Thyroid gland (tissue), 4 donors: ENCODE measurements at places on chromosomes 2 and 18.

- no peak for DNase-seq
Measured at GRCh38 chr2:219468410-219469185, 30.1 kb upstream of the GMPPA start.

DNA sequence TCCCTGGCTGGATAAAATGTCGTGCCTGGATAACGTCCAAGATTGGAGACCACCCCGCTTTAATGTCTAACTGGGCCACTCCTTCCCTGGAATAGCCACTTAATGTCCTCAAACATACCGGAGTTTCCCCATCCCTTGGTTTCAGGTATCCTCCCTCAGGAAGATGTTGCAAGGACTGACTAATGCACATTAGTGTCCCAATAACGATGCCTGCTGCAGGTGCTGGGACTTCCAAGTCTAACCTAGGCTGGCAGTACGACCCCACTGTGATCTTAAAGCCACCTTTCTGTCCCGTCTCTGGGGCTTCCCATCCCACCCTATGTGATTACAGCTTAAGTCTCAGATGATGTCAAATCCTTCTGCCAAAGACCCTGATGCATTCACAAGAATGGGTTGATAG lies 1.1 kb upstream of the ATP6V1C2 start:
- no peak for DNase-seq

DNA sequence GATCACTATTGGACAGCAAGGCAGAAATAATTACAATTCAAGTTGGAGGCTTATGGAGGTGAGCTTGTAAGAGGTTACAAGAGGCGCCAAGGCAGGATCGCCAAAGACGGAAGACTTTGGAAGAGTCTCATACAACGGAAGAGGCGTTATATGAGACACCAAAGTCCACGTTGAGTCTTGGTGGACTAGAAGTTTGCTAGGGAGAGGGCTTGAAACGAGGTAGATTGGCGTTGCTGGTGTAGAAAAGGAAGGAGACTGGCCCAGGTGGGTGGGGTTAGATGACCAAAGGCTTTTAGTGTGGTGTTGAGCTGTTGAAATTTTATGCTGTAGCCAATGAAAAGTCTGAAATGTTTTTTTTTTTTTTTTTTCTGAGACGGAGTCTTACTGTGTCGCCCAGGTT lies 1.4 kb downstream of the MSH2 start:
- no peak for DNase-seq

DNA sequence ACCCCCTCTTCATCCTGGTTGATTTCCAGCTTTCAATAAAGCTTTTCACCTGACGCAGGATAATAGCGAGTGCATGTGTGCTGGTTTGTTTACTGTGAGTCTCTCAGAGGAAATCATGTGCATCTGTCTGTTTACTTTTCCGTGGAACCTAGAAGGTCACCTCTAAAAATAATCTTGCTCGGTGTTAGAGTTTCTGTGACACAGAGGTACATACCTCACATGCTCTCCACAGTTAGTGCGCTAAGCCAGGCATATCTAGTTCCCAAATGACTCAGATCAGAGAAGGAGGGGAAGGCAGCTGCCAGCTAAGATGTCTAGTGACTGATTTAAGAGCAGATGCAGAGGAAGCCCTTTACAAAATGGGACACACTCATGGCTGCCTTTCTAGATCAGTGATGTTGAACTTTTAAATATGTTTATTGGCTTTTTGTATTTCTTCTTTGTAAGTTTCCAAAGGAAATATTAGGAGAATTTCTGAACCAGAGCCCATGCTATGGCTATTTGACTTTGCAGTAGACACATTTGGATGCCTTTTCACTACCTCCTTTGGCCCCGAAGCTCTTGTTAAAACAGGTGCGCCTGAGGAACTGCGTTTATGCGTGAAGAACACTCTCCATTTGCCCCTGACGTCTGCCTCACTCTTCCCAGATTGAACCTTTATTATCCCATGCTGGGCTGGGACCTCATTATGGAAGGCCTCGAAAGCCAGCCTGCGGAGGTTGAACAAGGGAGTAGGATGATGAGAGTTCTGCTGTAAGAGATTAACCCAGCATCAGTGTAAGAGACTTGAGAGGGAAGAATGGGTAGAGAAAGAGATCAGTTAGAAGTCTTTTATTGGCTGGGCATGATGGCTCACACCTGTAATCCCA lies 145.6 kb downstream of the FAM161A start:
- peak; percentile 80 for DNase-seq

- no peak for DNase-seq
Measured at GRCh38 chr2:171393487-171393886, 40.3 kb downstream of the METTL8 start.

- DNase-seq, result no peak
Measured at GRCh38 chr2:38981003-38981669, 91.5 kb downstream of the ARHGEF33 start.

- DNase-seq, result no peak
Measured at GRCh38 chr2:193783681-193784080, 1588.9 kb upstream of the TMEFF2 start.

DNA sequence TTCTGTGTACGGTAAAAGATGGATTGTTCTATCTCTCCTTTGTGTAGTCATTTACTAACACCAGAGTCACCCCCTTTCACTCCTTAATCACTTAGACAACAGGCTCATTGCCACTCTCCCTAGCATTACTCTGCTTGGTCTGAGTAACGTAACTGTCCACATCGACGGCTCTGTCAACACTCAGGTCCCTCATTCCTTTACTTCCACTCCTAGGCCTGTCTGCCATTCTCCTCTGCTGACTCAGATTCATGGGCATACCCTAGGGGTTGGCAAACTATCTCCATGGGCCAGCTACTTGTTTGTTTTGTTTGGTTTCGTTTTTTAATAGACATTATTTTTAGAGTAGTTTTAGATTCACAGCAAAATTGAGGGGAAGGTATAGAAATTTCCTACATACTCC lies 243.9 kb downstream of the NR4A2 start:
- no peak for DNase-seq

DNA sequence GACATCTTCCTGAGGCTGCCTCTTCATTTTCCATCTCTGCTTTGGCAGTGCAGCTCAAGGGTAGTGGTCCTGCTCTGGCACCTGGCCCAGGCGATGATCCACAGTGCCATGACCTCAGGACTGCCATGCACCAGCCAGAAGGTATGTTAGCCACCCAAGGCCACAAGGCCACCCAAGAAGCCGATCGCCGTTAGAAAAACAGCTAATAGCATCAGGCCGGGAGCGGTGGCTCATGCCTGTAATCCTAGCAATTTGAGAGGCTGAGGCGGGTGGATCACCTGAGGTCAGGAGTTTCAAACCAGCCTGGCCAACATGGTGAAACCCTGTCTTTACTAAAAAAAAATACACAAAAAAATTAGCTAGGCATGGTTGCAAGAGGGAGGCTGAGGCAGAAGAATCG lies 28.4 kb upstream of the UGGT1 start:
- DNase-seq, result no peak

- DNase-seq, result no peak
Measured at GRCh38 chr2:70771446-70771845, 3.4 kb upstream of the ADD2 start.

DNA sequence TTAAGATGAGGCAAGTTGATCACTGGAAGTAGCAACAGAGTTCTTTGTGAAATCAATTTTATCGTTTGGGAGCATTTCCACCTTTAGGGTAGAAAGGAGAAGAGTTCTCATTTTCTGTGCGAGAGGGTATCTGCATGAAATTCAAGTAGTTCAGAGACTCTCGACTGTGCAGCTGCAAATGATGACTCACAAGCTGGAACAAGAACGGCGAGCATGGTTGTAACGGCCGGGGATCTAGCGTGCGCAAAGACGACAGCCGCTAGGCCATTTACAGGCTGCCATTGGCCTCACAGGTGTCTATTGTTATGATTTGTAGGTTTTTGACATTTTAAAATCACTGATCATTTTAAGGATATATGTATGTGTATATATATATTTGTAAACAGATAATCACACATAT lies 5.2 kb downstream of the KLHL29 start:
- DNase-seq, result no peak

DNA sequence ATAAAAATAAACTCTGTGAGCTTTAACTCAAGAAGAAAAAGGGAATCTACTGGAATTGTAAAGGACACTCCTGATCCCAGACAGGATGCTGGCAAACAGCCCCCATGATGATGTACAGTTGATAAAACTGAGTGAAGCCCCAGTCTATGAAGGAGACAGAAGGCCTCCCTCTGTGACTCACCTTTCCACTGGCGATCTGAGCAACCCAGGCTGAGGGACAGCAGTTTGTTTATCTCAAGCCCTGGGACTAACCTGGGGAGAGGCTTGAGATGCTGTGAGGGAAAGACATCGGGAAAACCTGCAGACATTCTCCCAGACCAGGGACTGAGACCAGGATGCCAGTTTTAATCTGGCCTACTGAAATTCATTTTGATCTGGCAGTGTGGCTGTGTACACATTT lies 104.5 kb upstream of the CDH2 start:
- no peak for DNase-seq

GRCh38 chr2:241925821-241926441 lies 56.4 kb downstream of the RTP5 start:
- no peak for DNase-seq

- DNase-seq, result no peak
Measured at GRCh38 chr2:237722616-237723015, 76.0 kb upstream of the RBM44 start.

GRCh38 chr2:86747711-86748639 lies 27.9 kb downstream of the RMND5A start:
- no peak for DNase-seq

DNA sequence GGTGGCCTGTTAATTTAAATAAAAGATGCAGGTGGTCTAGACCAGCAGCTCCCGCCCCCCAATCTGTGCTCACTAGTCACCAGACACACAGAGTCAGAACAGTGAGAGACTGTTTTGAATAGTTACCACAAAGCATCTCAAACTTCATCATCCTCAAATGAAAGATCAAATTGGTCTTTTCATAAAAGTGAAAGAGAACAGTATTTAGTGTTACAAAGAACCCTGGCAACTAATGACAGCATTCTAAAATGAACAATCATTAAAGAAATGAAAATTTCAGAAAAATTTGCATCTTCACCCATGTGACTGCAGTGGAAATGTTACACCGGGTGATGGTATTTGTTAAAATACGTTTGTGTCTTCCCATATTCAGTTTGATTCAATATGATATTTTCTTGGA lies 65.5 kb upstream of the PMAIP1 start:
- DNase-seq, result no peak

- DNase-seq, result no peak
Measured at GRCh38 chr2:128394007-128394730, 75.5 kb upstream of the HS6ST1 start.

GRCh38 chr18:5543036-5543680 lies 639 bp downstream of the EPB41L3 start:
- no peak for DNase-seq

DNA sequence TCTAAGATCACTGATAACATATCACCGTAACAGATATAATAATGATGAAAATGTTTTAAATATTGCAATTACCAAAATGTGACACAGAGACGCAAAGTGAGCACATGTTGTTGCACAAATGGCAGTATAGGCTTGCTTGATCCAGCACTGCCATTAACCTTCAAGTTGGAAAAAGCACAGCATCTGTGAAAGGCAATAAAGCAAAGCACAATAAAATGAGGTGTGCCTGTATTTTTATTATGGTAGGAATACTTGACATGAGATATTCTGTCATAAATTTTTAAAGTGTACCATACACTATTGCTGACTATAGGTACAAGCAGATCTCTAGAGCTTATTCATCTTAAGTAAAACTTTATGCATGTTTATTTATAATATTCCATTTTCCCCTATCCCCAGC lies 312.2 kb downstream of the PTH2R start:
- no peak for DNase-seq

DNA sequence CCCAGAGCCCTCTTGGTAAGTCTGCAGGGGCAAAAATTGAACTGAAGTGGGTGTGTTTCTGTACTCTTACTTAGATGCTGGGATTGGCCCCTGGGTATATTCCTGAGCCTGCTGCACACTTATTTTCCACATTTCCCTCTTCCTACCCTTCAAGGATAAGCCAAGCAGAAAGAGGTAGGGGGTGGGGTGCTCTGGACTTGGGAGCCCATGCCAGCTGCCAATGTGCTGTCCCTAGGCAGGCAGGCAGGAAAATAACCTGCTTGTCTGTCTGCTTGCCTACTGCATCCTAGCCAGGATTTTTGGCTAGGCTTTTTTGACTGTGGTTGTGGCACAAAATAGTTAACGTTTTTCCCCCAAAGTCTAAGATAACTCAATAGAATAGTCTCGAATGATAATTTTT lies 234.3 kb downstream of the ALK start:
- DNase-seq, result peak; percentile 89
